ENCODE measurements at places on chromosomes 13 and 19. TPM values are rescaled to one million over a fixed set of nuclear protein-coding genes. Genes with fewer than 3 reads are reported as not detected.

CCDC70 gene
- total RNA-seq: not detected

IGFL1 gene
- not detected for total RNA-seq

KCTD4 gene
- total RNA-seq: not detected

KIR2DL1 gene
- total RNA-seq: not detected

SULT2B1 gene
- 0.35 TPM for total RNA-seq

DMKN gene
- total RNA-seq: 16.1 TPM

SOHLH2 gene
- not detected for total RNA-seq

LRG1 gene
- total RNA-seq: 0.30 TPM

CBARP gene
- 1.2 TPM for total RNA-seq

DNA sequence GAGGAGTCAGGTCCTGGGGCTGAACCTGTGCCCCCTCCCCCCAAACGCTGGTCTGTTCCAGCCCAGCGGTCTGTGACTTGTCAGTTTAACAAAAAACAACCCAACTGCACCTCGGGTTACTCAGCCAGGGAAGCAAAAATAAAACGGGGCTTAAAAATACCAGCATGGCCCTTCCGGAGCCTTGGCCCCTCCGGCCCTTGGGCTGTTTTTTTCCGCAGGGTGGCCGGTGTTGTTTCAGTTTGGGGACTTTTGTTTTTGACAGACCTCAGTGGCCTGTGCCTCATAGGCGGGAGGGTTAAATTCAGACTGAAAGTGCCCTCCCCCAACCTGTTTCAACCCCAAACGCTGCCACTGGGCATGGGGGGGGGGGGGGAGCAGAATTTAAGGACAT, 4.0 kb downstream of the TCF3 start:
- DNase-seq: no peak

DNA sequence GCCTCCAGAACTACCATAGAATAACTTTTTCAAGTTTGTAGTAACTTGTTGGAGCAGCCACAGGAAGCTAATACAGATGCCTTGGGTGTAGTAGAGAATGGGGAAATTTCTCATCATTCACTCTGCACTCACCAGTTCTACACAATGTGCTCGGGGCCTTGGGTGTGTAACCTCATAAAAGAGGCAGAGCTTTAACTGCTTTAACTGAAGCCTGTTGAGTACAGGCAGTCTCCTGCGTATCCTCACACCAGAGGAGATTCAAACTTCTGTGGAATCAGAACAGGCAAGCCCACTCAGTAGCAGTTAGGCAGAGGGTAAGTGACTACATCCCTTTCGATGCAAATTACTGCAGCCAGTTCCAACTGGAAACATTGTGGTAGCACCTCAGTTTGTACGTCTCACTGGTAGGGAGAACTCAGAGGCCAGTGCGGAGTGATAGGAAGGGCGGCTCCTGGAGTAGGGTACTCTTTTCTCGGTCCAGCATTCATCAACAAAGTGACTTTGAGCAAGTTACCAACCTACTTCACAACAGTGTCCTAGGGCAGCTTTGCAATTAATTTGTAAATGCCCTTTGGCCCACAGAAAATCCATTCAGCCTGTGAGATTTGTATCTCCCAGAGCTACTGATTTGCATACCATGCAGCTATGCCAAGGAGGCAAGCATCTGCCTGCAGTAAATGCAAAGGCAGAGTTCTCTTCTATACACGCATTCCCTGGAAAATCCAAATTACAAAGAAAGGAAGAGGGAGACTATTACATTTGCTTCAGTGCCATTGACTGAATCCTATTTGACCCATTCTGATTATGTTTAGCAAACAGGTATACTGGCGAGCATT, 904.3 kb downstream of the DIAPH3 start:
- no peak for DNase-seq

- peak; percentile 52 for DNase-seq
These were observed 1.5 kb downstream of the PSPN start for GRCh38 chr19:6374161-6374709.

- DNase-seq: no peak
These were observed 45.1 kb downstream of the OLFM4 start for GRCh38 chr13:53073711-53074110.

DNA sequence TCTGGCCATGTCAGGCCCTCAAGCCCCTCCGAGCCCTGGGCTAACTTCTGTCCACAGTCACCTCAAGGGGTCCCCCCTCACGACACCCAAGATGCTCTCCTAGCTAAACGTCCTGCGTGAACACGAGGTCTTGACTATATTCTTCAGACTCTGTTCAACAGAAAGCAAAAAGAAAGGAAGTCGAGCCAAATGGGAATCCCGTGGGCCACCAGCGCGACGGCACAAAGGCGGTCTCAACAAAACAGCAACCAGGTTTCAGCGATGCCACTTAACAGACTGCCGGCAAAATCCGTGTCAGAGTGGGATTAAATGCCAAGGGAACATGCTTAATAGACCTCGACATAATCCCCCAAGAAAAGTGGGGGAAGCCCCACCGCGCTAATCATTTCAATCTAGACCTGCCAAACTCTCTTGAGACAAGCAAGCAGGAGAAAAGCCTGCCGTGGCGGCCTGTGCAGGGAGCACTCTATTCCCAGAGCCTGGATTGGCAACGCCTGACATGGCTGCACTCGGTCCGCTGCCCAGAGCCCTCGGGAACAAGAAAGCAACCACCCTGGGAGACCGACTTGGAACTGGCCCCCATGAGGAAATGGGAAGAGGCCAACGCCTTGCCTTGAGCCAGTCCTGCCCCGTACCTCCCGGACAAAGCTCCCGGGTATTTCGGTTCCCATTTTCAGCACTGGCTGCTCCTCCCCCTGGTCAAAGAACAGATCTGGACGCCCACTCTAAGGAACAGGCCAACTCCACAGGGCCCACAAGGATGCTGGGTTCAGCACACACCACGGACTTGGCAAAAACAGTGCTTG, 16.0 kb downstream of the ZC3H4 start:
- peak; percentile 63 for DNase-seq

DNA sequence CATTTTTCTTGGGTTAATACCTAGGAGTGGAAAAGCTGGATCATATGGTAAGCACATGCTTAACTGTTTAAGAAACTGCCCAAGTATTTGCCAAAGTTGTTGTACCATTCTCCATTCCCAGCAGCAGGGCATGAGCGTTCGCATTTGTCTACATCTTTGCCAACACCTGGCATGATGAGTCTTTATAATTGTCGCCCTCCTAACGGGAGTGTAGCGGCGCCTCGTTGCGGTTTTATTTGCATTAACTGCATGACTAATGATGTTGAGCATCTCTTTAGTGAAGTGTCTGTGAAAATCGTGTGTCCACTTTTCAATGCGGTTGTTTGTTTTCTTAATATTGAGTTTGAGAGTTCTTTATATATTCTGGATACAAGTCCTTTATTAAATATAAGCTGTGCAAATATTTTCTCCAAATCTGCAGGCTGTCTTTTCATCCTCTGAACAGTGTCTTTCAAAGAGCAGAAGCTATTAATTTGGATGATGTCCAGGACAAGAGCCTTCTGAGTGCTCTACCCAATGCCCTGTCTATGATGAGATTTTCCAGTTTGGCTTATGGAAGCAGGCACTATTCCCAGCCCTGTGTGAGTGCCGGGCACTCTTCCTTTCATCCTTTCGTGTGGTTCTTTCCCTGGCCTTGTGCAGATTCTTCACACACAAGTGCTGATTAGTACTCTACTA, 202.0 kb downstream of the FOXO1 start:
- DNase-seq: no peak

DNA sequence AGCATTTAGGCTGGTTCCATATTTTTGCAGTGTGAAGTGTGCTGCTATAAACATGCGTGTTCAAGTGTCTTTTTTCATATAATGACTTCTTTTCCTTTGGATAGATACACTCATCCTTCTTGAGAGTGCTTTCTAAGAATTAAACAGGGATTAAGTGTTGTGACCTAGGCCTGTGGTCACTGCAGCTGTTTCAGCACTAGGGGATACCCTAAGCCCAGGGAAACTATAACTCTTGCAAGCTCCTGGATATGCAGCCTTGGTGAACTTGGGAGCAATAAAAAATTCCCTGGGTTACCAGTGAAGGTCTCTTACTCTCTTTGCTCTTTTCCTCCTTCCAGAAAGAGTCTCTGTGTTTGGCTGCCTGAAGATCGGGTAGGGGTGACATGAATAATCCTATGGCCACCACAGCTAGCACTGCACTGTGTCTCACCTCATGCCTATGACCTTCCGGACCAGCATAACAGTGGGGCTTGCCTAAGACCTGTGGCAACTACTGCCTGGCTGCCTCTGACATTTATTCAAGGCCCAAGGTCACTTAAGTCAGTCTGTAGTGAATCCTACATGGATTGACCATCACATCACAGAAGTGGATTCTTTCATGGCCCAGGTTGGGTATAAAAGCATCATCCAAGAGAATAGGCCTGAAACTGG, 799.7 kb downstream of the DACH1 start:
- no peak for DNase-seq

DNA sequence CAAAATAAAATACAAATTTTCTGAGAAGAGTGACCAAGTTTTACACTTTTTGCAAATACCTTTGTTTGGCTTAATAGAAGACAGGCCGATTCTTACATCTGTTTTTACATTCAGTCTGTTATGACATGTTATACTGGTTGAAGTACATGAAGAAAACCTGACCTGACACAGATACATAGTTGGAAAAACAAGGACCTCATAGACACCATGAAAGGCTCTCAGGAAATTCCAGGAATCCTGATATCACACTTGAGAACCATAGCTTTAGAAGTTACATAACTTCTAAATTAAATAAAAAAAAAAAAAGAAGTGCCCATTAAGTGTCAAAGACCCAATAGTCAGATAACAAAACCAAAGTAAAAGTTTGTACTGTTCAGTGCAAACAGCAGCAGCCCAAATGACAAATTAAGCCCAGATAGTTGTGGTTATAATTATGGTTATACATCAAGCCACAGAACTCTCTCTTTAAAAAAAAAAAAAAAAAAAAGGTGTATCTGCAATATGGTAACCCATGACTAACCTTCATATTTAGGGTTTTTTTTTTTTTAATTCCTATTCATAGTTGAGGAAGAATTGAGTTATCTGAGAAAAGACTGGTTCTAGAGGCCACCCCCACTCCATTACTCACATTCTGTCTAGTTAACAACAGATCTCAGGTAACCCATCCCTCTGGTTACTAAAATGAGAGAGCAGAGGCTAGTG, 19.8 kb downstream of the RBM26 start:
- no peak for DNase-seq
